Nephron progenitor cell (in vitro differentiated cells): ENCODE measurements at places on chromosomes 3 and 15.

- no peak for DNase-seq
These were observed 470.1 kb downstream of the NSUN3 start for GRCh38 chr3:94532951-94533350.

GRCh38 chr15:64337761-64338160 is 18.2 kb downstream of the CSNK1G1 start:
- no peak for DNase-seq

DNA sequence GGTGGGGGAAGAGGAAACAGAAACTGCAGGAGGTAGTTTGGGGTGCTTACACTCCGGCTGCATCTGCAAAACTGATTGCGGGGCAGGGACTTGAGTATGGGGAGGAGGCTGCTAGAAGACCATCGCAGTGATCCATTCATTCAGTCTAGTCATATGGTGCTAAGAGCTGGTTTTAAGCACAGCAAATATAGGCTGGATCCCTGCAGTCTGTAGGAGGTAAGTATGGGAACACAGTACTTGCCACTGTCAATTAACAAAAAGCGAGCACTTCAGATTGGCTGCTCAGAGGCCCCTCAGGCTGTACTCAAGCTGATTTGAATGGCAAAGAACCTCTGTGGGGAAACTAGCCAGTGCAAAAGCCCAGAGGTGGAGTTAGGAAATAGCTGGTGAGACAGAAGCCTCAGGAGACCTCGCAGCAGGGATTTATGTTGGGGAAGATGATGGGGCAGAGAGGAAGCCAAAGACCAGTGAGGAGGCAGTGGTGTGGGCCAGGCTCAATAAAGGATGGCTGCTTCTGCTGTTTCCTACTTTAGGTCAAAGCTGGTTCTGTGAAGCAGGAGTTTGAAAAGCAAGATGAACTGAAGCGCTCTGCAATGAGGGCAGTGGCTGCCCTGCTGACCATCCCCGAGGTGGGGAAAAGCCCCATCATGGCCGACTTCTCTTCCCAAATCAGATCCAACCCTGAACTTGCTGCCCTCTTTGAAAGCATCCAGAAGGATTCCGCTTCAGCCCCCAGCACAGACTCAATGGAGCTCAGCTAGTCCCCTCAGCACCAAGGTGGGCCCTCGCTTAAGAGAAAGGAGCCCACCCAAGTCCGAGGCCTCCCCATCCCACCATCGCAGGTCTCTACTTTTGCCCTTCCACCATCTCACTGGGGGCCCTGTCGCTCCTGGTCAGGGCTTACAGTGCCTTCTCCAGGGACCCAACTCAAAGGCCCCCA is 7.9 kb downstream of the RPL32 start:
- no peak for DNase-seq

DNA sequence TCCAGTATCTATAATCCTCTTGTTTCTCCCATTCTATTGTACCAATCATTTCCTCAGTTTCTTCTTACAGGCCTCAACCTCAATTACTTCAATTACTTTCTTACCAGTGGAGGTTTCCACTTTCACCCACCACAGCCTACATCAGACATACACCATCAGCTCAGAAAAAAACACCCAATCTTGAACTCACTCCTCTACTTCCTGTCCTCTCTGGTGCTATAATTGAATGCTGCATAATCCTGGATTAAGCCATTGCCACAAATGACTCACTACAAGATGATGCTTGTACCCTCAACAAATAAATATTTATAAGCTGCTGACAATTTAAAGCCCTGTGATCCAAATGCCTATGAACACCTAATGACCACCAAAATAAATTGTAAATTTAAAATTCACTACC is 18.5 kb downstream of the RYK start:
- DNase-seq, result no peak

GRCh38 chr3:46334741-46335478 is 19.0 kb upstream of the CCR2 start:
- no peak for DNase-seq

GRCh38 chr3:172107403-172107802 is 68.0 kb downstream of the FNDC3B start:
- no peak for DNase-seq

- no peak for DNase-seq
These were observed 581.7 kb downstream of the DIPK2A start for GRCh38 chr3:144553301-144553700.

GRCh38 chr15:56019060-56019793 is 25.8 kb upstream of the NEDD4 start:
- DNase-seq, result no peak

DNA sequence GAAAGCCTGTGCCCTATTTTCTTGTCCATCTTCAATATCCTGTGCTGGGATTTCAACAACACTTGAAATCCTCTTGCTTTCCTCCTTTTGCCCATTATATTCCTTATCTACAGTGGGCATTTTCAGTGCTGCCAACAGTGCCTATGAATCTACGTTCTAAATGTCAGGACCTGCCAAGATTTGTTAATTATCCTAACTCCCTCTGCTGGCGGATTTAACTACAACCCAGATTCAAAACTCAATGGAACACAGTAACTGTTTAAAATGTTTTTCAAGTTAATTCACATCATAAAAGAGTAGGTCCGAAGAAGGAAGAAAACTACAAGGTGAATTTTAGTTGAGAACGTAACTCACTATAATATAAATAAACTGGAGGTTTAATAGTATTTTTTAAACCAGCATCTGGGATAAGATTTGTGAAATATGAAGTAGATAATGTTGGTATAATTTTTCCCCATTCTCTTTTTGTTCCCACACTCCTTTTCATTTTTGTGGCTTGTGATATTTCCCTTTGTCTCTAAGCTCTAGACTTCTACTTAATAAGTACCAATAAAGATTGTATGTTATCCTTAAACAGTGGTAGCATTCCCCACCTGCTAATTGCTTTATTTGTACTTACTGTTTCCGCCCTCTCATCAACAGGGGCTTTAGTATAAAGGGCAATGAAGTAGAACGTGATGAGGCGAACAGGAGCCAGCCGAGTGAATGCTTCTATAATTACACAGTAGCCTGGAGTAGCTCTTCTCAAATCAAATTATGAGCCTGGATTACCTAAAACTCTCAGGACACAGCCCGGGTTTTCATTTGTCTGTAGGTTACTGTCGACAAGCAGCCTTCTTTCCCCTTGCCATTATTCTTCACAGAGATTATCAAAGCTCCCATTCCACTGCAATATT is 302.5 kb upstream of the ATP11B start:
- DNase-seq, result no peak

DNA sequence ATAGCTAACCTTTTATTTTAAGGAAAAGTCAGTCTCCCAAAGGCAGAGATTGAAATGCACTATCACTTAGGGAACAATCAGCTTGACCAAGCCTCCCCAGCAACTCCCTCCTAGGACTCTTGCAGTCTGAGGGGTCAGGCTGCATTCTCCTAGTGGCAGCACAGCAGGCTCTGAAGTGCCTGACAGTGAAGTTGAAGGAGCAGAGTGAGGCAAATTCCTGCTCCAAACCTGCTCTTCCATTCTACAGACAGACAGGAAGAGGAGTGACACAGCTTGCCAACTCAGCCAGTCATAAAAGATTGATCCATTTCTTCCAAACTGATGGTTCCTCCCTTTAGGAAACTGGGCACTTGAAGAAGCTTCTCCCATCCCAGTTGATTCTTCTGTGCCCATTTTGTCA is 43.9 kb upstream of the SMAD3 start:
- no peak for DNase-seq

DNA sequence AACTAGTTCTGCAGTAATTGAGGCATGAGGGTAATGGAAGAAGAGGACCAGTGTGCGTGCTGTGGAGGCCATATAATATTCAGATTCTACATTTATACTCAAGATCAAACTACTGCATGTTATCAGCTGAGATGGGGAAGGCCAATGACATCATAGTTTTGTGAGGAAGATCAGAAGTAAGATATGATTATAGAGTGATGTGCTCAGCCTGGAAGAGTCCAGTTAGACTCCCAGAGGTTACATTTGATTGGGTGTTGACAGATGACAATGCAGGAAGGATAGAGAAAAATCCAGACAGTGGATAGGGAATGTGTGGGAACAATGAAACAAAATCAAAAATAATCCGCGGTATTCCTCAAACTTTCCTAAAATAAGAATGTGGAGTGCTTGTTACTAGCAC is 35.4 kb downstream of the GOLIM4 start:
- no peak for DNase-seq

- no peak for DNase-seq
These were observed 3.2 kb downstream of the SEMA7A start for GRCh38 chr15:74430510-74430951.

- DNase-seq, result no peak
These were observed 309.1 kb downstream of the NLGN1 start for GRCh38 chr3:173706630-173707029.

DNA sequence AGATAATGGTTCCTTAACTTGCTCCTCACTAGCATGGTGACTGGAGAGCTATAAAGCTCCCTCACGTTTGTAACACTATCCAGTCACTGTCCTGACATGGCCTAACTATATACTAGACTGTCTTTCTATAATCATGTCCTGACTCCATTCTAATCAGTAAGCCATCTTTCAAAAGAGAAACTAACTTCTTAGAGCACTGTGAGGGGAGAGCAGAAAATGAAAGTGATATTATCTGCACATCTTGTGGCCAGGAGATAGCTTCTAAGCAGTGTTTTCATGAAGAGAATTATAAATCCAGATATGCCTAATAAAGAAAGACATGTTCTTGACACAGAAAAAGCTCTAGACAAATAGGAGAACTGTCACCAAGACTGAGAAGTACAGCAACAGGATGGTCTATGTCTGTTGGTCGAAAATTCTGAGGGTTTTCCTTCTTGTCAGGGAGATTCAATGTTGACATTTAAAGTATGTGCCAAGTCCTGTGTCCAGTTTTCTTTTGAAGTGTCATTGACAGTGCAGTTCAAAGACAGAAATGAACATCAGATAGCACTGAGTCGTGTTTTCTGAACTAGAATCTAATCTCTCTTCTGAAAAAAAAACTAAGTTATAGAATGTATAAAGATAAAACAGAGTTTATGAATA is 230.6 kb upstream of the PEX5L start:
- DNase-seq, result no peak

- DNase-seq, result no peak
These were observed 6.5 kb upstream of the CRYBG3 start for GRCh38 chr3:97815149-97815917.

DNA sequence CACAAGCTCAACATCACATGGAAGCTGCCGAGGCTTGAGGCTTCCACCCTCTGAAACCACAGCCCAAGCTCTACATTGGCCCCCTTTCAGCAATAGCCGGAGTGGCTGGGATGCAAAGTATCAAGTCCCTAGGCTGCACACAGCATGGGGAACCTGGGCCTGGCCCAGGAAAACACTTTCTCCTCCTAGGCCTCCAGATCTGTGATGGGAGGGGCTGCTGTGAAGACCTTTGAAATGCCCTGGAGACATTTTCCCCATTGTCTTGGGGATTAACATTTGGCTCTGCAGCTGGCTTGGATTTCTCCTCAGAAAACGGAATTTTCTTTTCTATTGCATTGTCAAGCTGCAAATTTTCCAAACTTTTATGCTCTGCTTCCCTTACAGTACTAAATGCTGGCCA is 18.2 kb downstream of the HRG start:
- DNase-seq, result no peak

DNA sequence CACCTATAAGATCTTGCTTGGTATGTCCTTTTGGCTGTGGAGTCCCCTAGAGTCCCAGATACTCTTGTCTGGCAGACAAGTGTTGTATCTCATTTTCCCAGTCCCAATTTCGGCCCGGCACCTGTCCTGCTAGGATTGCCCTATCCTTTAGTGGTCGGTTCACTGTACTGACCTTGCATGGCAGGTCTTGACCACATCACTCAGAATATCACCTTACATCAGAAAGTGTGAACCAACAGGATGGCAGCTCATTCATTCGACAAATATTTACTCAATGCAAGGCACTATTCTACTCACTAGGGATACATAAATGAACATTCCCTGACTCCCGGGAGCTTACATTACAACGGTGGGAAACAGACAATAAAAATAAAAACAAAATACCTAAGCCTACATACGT is 5.7 kb upstream of the CCDC80 start:
- no peak for DNase-seq

DNA sequence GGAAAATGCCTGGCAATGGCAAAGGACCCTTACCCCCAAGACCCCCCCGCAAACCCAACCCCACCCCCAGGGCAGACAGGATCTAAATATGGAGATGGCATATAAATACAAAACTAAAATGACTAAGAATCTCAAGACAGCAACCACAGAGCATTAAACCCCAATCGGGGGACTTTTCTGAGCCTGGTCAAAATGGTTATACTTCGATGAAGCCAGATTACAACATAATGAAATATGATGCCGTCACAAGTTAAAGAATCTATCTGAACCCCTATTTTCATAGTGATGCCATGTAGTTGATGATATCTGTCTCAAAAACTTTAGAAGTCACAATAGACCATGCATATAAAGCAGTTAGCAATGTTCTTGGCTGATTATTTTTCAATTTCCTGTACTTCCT is 223.6 kb downstream of the CGGBP1 start:
- DNase-seq, result no peak

- DNase-seq, result no peak
These were observed 365.6 kb downstream of the SV2B start for GRCh38 chr15:91465696-91466095.

DNA sequence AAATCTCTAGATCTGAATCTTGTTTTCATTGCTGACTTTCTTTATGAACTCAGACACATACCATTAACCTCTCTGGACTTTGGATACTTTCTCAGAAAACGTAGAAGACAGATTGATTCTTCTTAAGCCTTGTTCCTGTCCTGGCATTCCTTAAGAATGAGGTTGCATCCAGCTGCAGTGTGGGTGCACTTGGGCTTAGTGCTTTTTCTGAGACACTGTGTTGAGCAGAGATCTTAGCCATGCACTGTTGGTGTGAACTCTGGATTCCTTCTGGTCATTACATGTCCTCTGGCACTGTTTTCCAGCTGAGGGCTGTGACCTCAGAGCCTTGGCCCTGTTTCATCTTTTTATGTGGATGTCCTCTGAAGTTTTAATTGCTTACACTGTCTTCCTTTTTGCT is 428.3 kb downstream of the CNTN4 start:
- DNase-seq, result no peak

DNA sequence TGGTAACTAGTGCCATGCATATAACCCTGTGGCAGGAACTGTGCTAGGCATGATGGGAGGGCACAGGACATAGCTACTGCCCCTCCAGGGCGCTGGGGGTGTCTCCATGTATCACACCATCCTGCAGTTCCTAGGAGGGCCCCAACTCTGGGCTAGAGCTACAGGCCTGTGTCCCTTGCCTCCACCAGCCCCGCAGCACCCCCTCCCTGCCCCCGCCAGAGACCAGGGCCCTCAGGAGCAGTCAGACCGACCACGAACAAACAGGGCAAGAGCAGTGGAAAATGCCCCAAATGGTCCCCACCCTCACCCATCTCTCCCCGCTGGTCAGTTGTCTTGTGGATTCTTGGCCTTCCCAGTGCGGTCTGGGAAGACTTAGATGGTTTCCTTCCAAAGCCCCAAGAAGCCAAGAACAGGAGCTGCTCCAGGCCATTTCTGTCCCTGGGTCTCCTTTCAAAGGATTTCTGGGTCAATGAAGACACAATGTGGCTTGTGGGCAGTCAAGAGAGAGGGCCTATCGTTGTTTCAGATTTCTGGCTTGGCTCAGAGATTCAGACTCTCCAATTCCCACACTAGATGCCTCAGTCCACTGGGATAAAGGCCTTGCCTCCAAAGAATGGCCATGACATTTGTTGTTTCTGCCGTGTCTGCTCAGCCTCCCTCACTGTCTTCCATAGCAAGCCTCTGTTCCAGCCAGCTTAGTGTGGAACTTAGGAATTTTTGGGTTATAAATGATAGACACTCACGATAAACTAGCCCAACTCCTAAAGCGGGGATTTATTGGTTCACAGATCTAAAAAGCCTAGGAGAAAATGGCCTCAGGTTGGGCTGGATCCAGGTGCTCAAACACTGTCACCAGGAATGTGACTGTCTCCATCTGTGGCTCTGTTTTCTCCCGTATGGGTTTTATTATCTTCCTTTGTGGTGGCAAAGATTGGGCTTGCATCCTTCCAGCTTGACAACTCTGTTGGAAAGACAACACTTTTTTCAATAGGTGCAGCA is 80.6 kb downstream of the LSM3 start:
- DNase-seq, result no peak
